Stimulated activated CD4-positive, alpha-beta T cell treated with anti-CD3 and anti-CD28 coated beads, TNF-alpha, amount 100 ng/mL, for 24 hours (primary cell): ENCODE measurements at places on chromosomes 3 and 15.

- no peak for DNase-seq
Observed at GRCh38 chr3:131775650-131776049, 259.2 kb downstream of the CPNE4 start.

DNA sequence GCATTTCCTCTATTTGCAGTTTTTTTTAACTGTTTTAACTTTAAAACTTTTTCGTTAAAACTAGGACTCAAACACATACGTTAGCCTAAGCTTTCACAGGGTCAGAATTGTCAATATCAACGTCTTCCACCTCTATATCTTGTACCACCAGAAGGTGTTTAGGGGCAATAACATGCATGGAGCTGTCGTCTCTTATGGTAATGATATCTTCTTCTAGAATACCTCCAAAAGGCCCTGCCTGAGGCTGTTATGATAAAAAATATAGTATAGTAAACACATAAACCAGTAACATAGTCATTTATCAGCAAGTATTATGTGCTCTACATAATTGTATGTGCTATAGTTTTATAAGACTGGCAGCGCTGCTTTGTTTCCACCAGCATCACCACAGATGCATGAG is 76.3 kb upstream of the MLF1 start:
- no peak for DNase-seq

GRCh38 chr3:150059241-150059640 is 88.5 kb upstream of the PFN2 start:
- no peak for DNase-seq

DNA sequence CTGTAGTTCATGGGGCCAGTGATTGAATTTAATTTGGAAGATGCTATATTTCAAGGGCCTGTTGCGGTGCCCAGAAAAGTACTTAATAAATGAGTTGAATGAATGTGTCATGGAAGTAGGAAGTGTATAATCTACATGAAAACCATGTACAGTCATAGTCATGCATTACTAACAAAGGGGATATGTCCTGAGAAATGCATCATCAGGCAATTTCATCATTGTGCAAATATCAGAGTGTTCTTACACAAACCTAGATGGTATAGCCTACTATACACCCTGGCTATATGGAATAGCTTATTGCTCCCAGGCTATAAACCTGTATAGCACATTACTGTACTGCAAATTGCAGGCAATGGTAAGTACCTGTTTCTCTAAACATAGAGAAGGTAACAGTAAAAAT is 10.7 kb upstream of the MYO5C start:
- DNase-seq: no peak

DNA sequence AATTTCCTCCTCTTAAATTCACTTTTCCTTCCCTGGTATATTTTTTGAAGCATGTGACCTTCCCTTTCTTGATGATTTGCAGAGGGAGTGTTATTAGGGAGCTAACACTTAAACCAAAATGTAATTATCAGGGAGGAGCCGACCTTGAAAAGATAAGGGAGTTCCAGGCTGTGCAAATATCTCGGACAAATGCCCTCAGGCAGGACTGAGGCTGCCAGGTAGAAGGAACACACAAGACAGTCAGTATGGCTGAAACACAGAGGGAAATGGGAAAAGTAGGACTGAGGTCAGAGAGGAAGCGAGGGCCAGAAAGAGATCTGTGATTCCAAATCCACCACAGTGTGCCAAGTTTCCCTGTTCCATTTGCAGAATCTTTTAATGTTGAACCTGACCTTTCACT is 221.0 kb downstream of the CNTN3 start:
- DNase-seq: no peak

DNA sequence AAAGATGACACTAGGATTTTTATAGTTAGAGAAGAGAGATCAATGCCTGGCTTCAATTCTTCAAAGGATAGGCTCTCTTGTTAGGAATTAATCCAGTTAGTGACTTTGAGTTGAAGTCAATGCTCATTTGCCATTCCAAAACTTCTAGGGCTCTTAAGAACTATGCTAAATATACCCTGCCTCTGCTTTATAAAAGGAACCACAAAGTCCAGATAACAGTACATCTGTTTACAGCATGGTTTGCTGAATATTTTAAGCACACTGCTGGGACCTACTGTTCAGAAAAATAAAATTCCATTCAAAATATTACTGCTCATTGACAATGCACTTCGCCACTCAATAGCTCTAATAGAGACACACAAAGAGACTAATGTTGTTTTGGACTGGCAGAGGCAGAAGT is 786.6 kb upstream of the DPPA4 start:
- no peak for DNase-seq

GRCh38 chr3:168467115-168467714 is 371.5 kb upstream of the GOLIM4 start:
- DNase-seq: no peak

- DNase-seq: no peak
Observed at GRCh38 chr3:161893972-161894371, 397.4 kb downstream of the OTOL1 start.

DNA sequence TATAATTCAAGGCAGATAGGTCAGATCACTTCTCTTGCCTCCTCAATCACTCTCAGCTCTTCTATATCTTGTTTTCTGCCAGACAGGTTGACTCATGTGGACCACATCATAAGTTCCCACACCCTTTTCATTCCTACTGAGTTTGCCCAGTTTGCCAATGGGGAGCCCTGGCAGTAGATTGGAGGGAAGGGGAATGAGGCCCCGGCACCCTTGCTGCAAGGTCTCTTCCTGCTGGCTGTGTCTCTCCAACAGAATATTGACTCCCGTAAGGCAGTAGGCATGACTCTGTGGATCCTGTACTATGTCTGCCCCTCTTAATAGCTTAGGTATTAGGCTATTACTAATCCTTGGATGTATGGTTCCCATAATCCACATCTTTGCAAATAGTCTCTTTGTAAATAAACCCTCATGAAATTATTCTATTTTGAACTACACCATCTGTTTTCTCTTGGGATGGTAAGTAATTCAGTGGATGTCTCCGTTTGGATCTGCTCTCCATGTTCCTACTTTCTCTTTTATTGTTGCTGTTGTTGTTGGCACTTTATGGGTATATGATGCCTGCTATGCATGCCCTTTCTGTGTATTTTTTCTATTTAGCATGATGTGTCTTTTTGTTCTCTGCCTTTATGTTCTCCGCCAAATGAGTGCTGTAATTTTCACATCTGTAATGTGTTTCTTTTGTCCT is 65.5 kb upstream of the DCBLD2 start:
- DNase-seq: no peak

GRCh38 chr3:112308151-112308911 is 14.3 kb upstream of the SLC9C1 start:
- no peak for DNase-seq

DNA sequence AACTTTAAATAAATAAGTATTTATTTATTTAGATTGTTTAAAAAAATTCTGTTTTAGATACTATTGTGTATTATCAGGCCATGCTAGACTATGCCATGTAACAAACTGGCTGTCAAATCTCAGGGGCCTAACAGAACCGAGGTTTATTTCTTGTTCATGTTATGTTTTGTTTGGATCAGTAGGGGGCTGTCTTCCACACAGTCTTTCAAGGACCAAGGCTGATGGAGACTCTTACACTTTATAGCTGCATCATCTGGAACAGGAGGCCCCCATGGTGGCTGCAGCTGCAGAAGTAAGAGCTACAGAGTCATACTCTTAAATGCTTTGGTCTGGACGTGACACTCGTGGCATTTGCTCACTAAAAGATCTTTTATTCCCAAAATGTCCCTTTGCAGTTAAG is 33.0 kb upstream of the ARL14 start:
- no peak for DNase-seq

GRCh38 chr3:35777563-35778554 is 138.5 kb downstream of the ARPP21 start:
- DNase-seq: no peak

DNA sequence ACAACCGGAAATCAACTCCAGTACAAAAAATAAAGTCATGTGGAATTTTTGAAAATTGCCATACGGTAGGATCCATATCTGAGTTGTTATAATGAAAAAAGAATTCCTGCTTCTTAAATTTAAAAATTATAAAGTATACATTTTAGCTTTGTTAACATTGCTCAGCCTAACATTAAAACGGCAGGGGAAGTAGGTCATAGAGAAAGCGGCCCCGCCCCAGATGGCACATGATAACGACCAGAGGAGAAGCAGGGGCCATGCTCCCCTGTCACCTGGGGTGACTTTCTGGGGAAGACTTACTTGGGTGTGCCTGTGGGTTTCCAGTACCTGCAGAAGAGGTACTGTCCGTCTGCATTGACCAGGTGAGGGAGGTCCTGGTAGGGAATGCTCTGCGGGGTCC is 921 bp downstream of the MGLL start:
- DNase-seq: no peak

- no peak for DNase-seq
Observed at GRCh38 chr3:100871306-100871705, 121.9 kb downstream of the ABI3BP start.

GRCh38 chr3:105842449-105842848 is 26.4 kb downstream of the CBLB start:
- no peak for DNase-seq

DNA sequence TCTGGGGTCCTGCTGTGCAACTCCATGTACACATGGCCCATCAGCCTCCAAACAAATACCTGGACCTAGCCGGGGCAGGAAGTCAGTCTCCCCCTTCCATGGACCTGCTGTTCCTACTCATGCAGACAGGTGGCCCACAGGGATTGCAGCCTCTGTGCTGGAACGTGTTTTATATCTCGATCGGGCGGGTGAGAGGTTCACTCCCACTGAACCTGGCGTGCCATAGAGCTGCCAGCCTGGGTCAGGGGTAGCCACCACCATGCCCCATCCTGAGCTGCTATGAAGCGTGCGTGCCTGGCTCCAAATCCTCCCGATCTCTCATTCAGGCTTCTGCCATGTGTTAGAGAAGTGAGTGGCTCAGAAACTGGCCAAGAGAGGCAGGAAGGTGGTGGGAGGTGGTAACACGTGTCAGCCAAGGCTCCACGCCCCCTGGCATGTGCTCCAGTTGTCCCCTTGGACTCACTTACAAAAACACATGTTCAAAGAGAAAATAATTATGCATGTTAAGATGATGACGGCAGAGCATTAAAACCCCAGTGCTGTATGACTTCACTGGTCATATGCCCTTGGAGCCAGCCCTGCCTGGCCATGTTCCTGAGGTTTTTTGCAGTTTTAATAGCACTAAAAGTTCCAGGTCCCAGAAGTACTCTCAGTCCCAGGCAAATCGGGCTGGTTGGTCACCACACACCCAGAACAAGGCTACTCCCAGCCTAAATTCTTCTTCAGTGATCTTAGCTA is 30.6 kb downstream of the CTSH start:
- no peak for DNase-seq

DNA sequence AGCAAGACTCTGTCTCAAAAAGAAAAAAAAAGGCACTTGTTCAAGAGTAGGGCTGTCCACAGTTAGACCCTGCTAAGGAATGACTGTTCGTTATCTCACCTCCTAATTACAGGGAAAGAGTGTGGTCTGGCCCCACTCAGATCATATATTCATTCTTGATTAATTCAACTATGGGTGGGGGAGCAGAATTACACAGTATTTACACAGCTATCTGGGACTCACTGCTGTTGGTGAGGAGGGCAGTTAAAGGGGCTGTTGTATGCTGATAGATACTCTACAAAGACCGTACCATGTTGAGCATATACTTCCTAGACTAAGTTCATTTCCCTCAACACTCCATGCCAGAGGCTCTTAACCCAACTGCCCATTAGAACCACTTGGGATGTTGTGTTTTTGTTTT is 3.8 kb upstream of the ZNF620 start:
- no peak for DNase-seq

GRCh38 chr15:31609258-31609681 is 282.6 kb downstream of the KLF13 start:
- DNase-seq: no peak

DNA sequence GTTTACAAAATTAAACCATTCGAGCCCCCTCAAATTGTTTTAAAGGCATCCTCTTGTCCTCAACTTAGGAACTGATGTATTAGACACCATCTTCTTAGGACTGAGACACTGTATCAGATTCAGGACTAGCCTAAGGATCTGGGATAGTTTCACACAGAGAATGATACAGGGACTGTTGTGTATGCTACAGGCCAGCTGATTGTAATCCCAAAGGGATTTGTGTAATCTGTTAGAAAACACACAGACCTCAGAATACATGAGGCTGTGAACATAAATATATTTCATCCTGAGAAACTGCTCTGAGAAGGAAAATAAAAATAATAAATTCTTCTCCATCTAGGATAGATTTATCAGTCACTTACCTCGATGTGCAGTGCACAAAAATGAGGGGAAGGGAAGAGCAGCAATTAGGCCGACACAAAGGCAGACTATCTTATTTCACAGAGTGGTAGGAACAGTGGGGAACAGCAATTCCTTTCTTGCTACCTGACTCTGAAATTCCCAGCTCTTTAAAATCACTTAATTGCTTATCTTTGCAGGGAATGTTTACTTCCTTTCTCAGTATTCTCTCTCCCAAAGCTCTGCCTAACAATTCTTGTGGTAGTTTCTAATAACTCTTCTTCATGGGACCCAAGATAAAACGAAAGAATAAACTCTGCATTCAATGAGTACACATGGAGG is 322.5 kb downstream of the MAGI1 start:
- DNase-seq: no peak

GRCh38 chr15:59618406-59618805 is 6.8 kb downstream of the GCNT3 start:
- no peak for DNase-seq

GRCh38 chr15:44035781-44036699 is 159.0 kb downstream of the FRMD5 start:
- no peak for DNase-seq

- no peak for DNase-seq
Observed at GRCh38 chr3:58285334-58285733, 20.7 kb upstream of the RPP14 start.

GRCh38 chr3:126124896-126125295 is 41.0 kb upstream of the SLC41A3 start:
- DNase-seq: no peak

GRCh38 chr3:107543666-107544065 is 20.9 kb downstream of the BBX start:
- no peak for DNase-seq

DNA sequence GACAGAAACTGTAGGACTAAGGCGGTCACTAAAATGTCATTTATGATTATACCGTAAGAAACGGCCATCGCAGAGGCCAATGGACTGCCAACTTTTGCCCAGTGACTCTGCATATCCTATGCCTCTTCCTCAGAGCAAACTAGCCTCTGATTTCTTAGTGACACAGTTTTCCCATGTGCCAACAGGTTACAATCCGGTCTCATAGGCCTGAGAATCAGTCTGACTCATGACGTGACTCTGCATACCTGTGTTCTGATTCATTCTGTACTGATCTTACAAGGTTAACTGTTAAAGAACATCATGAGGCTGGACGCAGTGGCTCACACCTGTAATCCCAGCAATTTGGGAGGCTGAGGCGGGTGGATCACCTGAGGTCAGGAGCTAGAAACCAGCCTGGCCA is 17.8 kb downstream of the RUBCN start:
- DNase-seq: no peak

GRCh38 chr3:133503409-133503808 is 70.1 kb upstream of the CDV3 start:
- no peak for DNase-seq

GRCh38 chr3:93989241-93989640 is 9.3 kb downstream of the ARL13B start:
- no peak for DNase-seq
